A549 treated with dexamethasone at 1 μM for 4 hours (cell line): ENCODE measurements at places on chromosomes 13 and 19. TPM values are rescaled to one million over a fixed set of nuclear protein-coding genes. Genes with fewer than 3 reads are reported as not detected.

Gene EBI3
- 2.8 to 5.0 TPM (median 3.4 TPM) in 5 replicates for total RNA-seq

Gene ELAVL3
- 0.02 to 0.26 TPM (median 0.15 TPM) in 5 replicates for total RNA-seq

Gene EPS8L1
- total RNA-seq: 2.9 to 5.9 TPM (median 5.1 TPM) in 5 replicates

Gene FOSB
- 8.6 to 13.4 TPM (median 11.1 TPM) in 5 replicates for total RNA-seq

Gene SLC10A2
- total RNA-seq: not detected in 5 replicates

Gene PCDH8
- total RNA-seq: not detected in 5 replicates

Gene CEACAM20
- total RNA-seq: 0.05 to 0.06 TPM (median 0.05 TPM) in 4 of 5 replicates, not detected in the other

Gene ZNF415
- not detected in 5 replicates for total RNA-seq

Gene CCNE1
- total RNA-seq: 25.4 to 29.0 TPM (median 25.9 TPM) in 5 replicates

Gene RASAL3
- total RNA-seq: not detected in 5 replicates

Gene MADCAM1
- total RNA-seq: 0.19 to 0.41 TPM (median 0.29 TPM) in 4 of 5 replicates, not detected in the other

Gene ZNF543
- 1.6 to 1.9 TPM (median 1.7 TPM) in 5 replicates for total RNA-seq

Gene MAB21L1
- total RNA-seq: not detected in 5 replicates

Gene ACTMAP
- 15.5 to 21.3 TPM (median 19.0 TPM) in 5 replicates for total RNA-seq
